Right atrium auricular region (tissue), 2 donors: ENCODE measurements at places on chromosomes 12 and 14. TPM values are rescaled to one million over a fixed set of nuclear protein-coding genes. Genes with fewer than 3 reads are reported as not detected.

The IGFBP6 gene
- total RNA-seq = 99.0 TPM

DNA sequence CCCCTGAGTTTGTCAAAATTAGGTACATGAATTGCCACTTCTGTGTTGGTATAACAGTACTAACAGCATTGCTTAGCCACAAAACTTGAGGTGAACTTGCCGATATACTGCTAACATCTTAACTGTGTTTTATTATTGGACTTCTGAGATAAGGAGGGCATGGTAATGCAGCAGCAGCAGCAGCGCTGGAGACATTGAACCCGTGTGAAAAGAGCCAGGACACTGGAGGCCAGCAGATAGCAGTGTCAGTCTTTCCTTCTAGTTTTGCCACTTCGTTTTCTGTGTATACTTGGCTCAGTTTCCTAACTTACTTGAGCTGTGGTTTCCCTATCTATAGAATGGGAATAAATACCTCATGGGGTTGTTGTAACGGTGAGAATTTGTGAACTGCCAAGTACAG is 82.7 kb downstream of the KTN1 start:
- DNase-seq = no peak

DNA sequence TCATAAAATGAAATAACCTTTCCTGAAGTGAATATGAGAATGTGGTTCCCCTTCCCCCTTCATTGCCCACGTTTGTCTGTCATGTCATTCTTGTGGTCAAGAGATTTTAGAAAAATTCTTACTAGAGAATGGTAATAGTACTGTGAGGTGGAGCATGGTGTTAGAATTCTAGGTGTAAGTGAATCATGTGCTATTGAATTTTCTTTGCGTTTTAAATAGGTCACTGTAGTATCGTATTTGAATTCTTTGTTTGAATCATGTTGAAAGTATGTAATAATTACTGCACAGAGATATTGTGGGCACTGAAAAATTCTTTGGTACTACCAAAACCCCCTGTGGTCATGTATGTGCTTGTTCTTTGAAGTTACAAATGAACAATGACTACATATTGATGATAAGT is 49.9 kb downstream of the FUT8 start:
- no peak for DNase-seq

DNA sequence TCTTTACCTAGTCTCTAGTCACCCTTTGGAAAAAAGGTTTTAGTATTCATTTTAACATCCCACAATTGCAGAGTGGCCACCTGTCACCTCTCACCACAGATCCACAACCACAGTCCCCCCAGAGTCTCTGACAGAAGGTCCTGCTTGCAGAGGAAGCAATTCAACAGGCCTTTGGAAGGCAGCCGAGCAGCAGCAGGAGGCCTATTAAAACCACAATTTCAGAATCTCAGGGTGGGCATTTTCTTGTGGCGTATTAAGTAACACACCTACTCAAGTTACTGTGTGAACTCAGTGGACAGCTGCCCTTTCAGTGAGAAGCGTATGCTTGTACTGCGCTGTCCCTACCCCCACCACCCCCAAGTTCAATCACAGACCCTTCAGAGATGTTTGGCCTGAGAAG is 234.0 kb upstream of the HMGA2 start:
- DNase-seq = no peak

DNA sequence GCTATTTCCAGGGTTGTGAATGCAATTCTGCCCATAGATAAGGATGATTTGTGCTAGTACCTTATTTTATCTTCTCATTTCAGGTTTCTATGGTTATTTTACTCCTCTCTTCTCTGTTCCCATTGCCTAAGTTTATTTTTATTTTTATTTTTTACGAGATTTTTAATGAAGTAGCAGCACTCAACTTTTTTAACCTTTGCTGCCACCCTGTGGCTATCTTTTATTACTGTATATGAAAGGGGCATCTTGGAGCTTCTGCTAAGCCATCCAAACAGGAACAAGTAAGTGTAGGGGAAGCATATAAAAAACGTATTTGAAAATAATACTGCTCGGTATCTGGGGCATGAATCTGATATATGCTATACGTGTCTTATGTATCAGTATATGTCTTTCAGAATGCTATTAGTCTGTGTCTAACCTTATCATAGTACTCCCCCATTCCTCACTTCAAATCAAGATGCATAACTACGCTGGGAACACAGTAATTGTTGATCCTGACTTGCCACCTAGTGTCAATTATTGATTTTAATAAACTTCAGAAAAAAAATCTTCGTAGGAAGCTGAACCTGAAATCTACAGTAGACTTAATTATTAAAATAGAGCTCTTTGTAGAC is 60.3 kb downstream of the KLRG1 start:
- no peak for DNase-seq

DNA sequence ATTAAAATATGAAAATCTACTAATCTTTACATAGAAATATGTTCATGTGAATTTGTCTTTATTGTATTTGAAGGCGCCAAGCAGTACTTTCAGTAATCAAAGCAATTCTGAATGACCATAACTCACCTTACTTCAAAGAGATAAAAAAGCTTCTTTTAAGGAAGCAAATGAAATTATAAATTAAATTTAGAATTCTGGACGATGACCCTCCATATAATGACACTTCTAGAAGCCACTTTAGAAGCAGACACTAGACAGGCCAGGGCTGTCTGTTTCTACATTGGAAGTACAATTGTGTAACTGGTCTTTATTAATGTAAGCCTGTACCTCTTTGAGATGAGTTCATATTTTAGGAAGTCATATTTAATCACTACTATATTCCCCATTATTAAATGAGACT is 222.9 kb downstream of the CNTN1 start:
- no peak for DNase-seq

The KRT6A gene
- total RNA-seq = 7.4 TPM

- no peak for DNase-seq
These were observed 242.1 kb downstream of the CHST11 start for GRCh38 chr12:104698871-104699270.

- DNase-seq = no peak
These were observed 675.5 kb upstream of the MGAT4C start for GRCh38 chr12:86931714-86932113.

DNA sequence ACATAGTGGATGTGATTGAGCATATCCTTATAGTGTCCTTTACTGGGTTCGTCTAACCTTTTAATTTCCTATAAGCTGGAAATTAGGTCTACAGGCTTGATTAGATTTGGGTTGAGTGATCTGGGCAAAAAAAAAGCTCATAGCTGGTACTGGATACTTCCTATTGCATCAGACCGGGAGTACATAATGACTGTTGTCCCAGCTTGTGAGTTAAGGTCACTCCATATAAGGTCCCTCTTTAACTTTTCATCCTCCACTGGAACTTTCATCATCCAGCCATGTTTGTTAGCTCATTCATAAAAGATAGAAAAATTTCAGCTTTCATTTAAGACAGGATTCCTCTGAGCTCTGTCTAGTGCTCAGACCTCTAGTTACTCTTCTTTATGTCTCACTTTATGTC is 80.8 kb downstream of the C14orf132 start:
- no peak for DNase-seq

DNA sequence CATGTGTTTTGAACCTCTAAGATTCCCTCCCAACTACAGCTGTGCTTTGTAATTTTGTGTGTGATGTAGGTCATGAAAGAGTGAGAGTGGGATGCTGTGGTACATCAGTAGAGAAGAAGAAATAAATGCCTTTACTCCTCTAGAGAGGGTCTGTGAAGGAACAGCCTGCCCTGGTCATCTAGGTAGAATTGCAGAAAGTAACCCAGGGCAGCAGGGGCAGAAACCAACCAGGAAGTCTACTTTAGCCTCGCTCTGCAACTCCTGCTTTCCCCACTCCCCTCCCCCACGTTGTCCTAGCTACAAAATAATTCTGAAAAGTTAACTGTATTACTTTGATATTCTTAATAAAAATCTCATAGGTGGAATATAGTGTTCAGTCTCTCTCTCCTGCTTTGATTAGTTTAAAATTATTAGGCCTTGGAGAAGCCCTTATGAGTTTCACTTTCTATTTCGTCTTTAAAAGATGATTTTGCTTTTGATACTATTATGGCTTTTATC is 7.5 kb downstream of the TBK1 start:
- no peak for DNase-seq

The RIPK3 gene
- 3.8 TPM for total RNA-seq

- no peak for DNase-seq
These were observed 114.0 kb downstream of the MSRB3 start for GRCh38 chr12:65392491-65392890.

The TAS2R50 gene
- 1.2 TPM for total RNA-seq

- no peak for DNase-seq
These were observed 67.4 kb upstream of the OVCH1 start for GRCh38 chr12:29564925-29565324.

The ACOT6 gene
- not detected for total RNA-seq

DNA sequence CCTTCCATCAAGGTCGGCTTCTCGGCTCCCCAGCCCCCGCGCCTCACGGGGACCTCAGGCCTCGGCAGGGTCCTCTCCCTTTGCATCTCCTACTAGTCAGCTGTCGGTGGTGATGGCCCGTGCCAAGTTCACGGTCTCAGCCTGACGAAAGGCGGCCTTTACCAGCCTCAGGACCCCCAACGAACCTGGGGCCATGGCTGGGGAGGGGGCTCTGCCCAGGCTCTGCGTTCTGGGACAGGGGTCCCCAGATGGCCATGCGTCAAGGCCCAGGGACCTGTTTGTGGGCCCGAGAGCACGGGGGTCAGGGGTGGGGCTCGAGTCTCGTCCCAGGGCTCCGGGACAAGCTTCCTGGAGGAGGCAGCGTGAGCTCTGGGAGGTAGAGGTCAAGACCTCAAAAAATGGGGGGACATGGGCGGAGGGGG is 32.8 kb upstream of the DEGS2 start:
- no peak for DNase-seq

DNA sequence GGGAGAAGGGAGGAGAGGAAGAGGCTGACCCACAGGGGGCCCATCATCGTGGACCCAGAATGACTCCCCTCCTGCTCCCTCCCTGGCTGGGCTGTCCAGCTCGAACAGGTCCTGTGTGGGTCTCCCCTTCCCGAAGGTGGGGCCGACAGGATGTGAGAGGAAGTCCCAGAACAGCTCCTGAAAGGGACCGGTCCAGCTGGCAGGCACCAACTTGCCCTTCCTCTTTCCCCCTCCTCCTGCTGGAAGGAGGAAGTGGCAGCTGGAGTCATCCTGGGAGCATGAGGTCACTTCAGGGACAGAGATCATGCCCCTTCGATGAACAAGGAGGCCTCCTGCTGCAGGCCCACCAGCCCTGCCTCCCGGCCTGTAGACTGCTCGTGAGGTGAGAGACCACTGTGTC is 35.0 kb upstream of the BEGAIN start:
- DNase-seq = no peak

GRCh38 chr14:67571275-67571990 is 28.6 kb downstream of the PIGH start:
- peak; percentile 71 for DNase-seq

The GPD1 gene
- total RNA-seq = 8.8 TPM

- DNase-seq = no peak
These were observed 10.6 kb downstream of the CEP128 start for GRCh38 chr14:80930836-80931389.

DNA sequence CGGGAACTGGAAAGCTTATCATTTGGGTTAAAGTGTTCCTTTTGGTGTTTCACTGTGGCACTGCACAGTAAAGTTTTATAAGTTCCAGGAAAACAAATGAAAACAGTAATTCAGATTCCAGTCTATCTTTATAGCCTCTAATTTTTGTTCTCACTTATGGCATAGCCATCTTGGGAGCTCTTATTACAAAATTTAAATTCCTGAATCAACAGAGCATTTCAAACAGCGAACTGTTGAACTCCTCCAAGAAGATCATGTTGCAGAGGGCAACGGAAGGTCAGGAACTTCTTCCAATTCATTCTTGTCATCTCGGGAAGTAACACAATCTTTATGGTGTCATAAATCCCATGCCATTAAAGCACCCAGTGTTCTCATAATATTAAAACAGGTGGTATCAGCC is 229.1 kb downstream of the KCNC2 start:
- no peak for DNase-seq

GRCh38 chr14:20846560-20846959 is 43.9 kb upstream of the RNASE1 start:
- DNase-seq = no peak

DNA sequence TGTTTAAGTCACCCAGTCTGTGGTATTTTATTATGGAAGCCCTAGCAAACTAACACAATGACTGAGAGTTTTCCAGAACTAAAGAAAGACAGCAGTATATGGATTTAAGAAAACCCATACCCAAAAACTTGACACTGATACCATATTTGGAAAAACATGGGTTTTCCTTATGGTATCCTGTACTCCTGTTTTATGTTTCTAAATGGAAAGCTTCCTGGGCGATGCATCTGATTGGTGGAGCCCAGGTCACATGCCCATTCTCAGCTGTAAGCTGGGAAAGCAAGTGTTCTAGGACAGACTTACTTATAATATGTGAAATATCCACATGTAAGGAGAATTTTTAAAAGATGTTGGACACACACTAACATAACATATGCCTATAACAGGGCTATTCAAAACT is 4.5 kb upstream of the RNASE4 start:
- no peak for DNase-seq

DNA sequence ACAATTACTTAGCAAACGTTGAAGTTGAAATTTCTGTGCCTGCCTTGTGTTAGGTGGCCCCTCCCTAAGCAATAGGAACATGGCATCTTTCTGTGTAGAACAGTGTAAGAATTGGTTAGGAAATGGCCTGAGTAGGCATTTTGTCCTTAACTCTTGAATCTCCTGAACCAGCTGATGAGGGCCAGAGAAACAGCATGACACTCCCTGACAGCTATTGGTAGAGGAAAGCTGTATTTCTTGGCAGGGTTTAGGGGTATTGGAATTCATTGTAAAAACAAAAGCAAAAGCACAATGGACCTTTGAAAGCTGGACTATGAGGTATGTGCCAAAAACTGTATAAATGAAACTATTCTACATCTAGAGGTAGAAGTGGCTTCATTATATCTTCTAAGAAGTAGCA is 40.6 kb upstream of the LRTM2 start:
- no peak for DNase-seq

- no peak for DNase-seq
These were observed 48.1 kb downstream of the EPS8 start for GRCh38 chr12:15741082-15741481.

DNA sequence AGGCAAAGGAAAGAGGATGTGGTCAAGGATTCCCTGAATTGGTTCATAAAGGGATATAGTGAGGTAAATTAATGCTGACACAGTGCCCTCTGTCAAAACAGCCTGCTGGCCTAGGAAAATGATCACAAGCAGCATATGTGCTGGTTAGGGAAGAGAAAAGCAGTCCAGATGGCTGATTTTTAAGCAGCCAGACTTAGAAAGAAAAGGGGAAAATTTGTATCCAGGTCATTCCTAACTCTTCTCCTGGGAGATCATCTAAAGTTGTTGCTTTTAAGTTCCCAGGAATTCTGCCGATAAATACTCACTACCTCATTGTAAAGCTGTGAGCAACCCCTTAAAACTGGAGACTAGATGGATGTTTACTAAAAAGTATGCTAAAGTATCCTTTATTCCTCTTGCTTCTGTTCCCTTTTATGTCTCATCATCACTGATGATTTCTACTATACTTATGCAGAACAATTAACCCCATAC is 46.4 kb upstream of the CNOT2 start:
- DNase-seq = no peak

DNA sequence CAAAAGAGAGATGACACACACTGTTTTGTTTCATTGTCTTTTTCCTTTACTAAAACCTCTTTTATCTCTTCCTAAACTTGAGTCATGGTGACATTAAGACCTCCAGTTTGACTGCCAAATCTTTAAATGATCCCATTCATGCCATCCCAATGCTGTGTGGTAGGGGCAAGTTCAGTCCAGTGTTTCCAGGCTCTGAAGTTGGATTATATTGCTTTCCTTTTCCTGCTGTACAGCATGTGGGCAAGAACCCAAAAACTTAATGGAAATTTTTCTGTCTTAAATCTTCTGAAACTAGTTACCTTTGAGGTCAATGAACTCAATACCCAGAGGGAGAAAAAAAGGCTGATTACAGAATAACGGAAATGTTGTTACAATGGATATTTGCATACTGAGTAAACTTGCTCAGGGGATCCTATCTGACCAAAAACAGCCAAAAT is 187.1 kb upstream of the FAR2 start:
- no peak for DNase-seq
